ENCODE measurements at places on chromosomes 5 and 9. TPM values are rescaled to one million over a fixed set of nuclear protein-coding genes. Genes with fewer than 3 reads are reported as not detected.
A peak's percentile ranks its signal among the peaks of the same experiment; 100 is the strongest.

- no peak for DNase-seq
- H3K4me1 ChIP-seq: peaks cover 45% of the 10 kb centered on the region
- H3K36me3 ChIP-seq: no peaks in the 10 kb centered on the region
- no peak overlapping the region for H3K4me3 ChIP-seq
- H3K27ac ChIP-seq: no peak overlapping the region
- no peaks in the 10 kb centered on the region for H3K27me3 ChIP-seq
Observed at GRCh38 chr5:36422952-36423351, 121.2 kb upstream of the RANBP3L start.

The CD14 gene
- total RNA-seq: 11.5 TPM

DNA sequence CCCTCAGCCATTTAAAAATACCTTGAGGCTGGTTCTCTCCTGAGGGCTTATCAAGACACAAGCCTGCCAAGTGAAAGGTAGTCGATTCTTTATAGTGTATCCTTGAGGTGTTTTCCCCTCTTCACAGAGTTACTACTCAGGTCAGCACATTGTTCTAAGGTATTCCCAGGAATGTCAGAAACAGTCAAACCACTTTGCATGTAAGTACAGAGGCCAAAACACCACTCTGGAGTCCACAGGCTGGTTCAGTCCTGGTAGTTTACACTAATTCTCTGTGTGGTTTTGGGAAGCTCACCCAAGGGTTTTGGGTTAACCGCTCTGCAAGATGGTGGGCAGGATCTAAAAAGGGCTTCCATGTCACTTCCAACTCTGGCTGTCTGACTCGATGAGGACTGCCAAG lies 162.3 kb upstream of the PPP2R2B start:
- H3K27ac ChIP-seq: peak overlapping the region; percentile 66
- peaks cover 22% of the 10 kb centered on the region for H3K4me1 ChIP-seq
- H3K36me3 ChIP-seq: no peaks in the 10 kb centered on the region
- no peak overlapping the region for H3K4me3 ChIP-seq

- peaks cover 40% of the 10 kb centered on the region for H3K4me1 ChIP-seq
- H3K36me3 ChIP-seq: peaks cover 1% of the 10 kb centered on the region
- DNase-seq: peak; percentile 55
- H3K4me3 ChIP-seq: peak within 1 kb of the TSS; percentile 86
Observed at GRCh38 chr5:177473443-177474001, at the start of gene DBN1. TSS of gene DBN1 (minus strand) at chr5:177473634. CDS start at chr5:177473521, 113 bp downstream.

The ERCC8 gene
- total RNA-seq: 18.3 TPM

The SYK gene
- 4.6 TPM for total RNA-seq

DNA sequence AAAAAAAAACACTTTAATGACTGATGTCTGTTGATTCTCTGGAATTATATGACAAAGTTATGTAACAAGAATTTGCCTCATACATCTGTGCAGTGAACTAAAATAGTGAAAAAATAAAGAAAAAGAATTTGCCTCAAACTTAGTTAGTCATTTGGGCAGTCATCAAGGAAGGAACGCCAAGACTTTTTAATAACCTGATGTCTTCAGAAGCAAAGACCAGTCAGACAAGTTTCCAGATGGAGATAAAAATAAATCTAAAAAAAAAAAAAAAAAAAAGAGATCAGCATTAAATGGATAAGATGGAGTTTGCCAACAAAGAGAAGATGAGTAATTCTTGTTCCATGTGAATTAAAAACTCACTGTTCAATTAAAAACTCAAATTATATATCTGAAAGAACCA lies 52.3 kb upstream of the JMY start:
- no peaks in the 10 kb centered on the region for H3K36me3 ChIP-seq
- H3K27ac ChIP-seq: no peak overlapping the region
- H3K27me3 ChIP-seq: no peaks in the 10 kb centered on the region
- H3K4me3 ChIP-seq: no peak overlapping the region

DNA sequence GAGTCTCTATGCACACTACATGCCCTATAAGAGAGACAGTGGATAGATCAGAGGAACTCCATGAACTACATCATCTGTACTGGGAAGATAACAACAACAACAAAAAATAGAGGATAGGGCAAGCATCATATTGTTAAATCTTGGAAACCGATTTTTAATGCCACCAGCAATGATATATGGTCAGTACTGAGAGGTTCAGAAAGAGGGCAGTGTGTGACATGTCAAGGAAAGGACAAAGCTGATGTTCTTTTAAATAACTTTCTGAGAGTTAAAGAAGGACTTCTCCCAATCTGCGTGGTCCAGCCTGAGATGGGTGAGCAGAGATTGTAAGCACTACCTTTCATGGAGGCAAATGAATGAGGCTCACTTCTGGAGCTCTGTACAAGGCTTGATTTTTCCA lies 62.0 kb upstream of the PHF24 start:
- H3K27me3 ChIP-seq: no peaks in the 10 kb centered on the region
- no peaks in the 10 kb centered on the region for H3K36me3 ChIP-seq
- no peak overlapping the region for H3K27ac ChIP-seq
- H3K4me1 ChIP-seq: no peaks in the 10 kb centered on the region
- H3K4me3 ChIP-seq: no peak overlapping the region

DNA sequence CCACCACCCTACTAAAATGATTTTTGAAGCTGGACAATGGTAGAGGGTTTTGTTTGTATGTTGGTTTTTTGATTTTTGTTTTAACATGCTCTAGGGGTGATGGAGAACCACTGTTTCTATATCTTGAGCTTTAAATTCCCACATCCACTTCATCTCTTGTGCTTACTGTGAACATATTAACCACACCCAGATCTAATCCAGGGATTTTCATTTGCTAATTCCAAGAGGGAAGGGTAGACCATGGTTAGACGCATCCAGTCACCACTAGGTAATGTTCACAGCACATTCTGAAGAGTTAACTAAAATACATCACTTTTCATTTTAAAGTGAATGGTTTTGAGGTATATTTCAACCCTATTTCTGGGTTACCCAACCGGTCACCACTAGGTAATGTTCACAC lies 36.5 kb upstream of the IQGAP2 start:
- H3K4me3 ChIP-seq: no peak overlapping the region
- no peak for DNase-seq
- H3K4me1 ChIP-seq: peaks cover 4% of the 10 kb centered on the region
- no peaks in the 10 kb centered on the region for H3K27me3 ChIP-seq

The CMYA5 gene
- 0.39 TPM for total RNA-seq

All from Caco-2 (cell line).